ENCODE measurements at places on chromosomes 4 and X.

- no peak for DNase-seq
These were observed 14.7 kb downstream of the TMEM271 start for GRCh38 chr4:561426-561825.

DNA sequence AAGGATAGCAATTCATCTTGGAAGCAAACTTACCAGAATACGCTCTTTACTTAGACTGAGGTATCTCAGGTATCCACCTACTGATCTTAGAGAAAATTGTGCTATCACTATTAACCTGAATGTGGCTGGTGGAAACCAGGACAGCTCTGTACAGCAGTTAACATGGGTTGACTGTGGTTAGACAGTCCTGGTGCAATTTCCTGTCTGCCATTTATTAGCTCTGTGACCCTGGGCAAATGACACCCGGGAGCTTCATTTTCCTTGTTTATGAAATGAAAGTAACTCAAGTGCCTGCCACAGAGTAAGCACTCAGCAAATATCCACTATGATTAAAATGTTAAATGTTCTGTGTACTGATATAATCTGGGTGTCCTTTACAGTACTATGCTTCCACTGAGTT, 60.0 kb downstream of the SMC1A start:
- DNase-seq, result no peak

GRCh38 chr4:17657849-17658248, 43.4 kb downstream of the MED28 start:
- no peak for DNase-seq

- DNase-seq, result no peak
These were observed 149.8 kb upstream of the BOD1L1 start for GRCh38 chr4:13777341-13777740.

DNA sequence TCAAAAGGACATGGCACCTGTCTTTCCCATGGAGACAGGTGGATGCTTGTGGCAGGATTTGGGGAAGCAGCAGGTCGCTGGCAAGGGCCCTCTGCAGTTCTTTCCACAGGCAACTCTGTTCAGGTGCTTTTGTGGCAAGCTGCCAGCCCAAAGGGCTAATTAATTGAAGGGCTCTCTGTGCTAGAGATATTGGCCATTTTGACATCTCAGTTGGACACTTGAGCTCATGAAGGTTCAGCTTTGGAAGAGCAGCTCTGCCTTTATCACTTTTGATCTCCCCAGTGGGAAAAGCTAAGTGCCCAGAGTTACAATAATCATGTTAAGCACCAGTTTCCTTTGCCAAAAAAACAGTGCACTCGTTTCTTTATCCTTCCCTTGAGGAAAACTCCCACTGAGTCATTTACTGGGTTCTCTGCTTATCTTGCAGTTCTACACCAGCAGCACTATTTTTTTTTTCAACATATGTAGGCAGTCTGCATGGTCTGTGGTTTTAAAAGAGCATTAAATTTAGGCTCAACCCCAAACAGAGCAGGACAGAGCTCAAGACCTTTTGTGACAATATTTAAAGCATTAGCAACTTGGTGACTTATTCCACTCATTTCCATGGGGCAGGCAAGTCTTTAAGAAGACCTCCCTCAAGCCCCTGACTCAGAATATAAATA, 336.4 kb upstream of the RASGEF1B start:
- DNase-seq, result no peak

GRCh38 chr4:70703619-70704214, 15.4 kb downstream of the UTP3 start:
- no peak for DNase-seq

- DNase-seq, result no peak
These were observed 72.4 kb downstream of the PCDH7 start for GRCh38 chr4:30792601-30793000.

DNA sequence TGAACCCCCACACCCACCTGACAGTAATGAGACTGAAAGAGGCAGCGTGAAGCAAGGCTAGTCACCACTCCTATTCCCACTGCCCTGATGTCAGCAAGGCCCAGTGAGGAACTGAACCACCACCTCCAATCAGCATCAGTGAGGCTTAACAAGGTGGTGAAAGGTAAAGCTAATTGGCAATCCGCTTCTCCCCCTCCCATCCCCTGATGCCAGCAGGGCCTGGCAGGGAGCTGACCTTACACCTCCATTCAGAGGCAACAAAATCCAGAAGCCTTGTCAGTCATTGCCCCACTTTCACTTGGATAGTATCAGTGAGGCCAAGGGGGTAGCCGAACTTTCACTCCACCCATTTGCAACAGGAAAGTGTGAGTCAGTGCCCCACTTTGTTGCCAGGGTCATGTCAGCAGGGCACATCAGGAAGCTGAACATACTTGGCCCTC, 60.8 kb downstream of the AWAT2 start:
- no peak for DNase-seq

GRCh38 chr4:24476282-24476681, 108.1 kb downstream of the DHX15 start:
- no peak for DNase-seq

DNA sequence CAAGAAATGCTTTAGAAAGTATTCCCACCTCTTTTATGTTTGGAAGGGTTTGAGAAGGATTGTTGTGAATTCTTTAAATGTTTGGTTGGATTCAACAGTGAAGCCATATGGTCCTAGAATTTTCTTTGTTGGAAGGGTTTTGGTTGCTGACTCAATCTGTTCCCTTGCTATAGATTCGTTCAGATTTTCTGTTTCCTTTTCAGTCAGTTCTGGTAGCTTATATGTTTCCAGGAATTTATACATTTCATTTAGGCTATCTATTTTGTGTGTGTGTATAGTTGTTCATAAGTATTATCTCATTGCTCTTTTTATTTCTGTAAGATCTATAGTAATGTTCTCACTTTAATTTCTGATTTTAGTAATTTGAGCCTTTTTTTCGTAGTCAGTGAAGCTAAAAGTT, 114.4 kb downstream of the MSN start:
- DNase-seq, result no peak

GRCh38 chr4:8552581-8553205, 27.5 kb upstream of the GPR78 start:
- no peak for DNase-seq

GRCh38 chr4:129043523-129043922, 49.8 kb downstream of the SCLT1 start:
- no peak for DNase-seq

DNA sequence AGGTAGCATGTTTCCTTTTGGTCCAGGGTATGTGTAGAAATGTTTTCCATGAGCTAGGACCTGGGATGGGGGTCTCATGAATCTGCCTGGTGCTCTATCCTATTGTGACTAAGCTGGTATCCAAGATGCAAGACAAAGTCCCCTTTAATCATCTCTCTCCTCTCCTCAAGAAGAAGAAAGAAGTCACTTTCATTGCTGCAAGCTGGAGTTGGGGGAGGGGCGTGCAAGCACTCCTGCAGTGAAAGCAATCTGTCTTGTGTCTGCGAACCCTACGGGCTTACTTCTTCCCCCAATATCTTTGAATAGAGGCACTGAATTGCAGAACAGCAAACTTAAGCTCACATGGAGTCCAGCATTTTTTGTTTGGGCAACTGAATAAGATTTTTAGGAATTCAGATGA, 27.2 kb upstream of the GRPR start:
- DNase-seq, result no peak

DNA sequence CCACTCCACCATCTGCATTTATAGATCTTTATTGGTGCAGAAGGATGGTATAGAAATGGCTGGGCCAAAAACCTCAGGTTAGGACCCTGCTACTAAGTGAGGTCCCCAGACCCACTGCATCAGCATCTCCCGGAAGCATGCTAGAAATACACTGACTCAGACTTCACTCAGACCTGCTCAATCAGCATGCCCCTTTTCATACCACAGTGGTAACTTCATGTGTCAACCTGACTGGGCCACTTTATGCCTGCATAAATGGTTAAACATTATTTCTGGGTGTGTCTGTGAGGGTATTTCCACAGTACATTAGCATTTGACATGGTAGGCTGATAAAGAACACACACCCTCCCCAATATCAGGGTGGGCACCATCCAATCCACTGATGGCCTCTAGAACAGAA, 118.6 kb upstream of the VCX3B start:
- DNase-seq, result no peak

DNA sequence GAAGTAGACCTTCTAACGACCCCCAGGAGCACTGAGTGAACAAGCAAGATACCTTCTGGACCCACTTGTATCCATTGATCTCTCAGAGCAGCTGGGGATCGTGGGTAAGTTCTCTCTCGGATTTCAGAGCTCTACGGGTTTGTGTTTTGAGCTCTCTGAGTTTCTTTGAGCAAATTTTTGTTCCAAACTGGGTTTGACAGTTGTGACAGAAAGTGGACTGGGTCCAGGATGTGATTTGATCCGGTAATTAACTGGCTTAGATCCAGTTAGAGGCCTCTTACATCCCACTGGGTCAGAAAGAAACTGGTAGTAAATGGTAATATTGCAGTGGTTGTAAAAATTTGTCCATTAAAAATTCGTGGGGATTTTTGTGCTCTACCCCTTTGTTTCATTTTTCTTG, 459.2 kb downstream of the INPP4B start:
- DNase-seq, result no peak

GRCh38 chrX:112654871-112655270, 24.9 kb downstream of the LHFPL1 start:
- DNase-seq, result no peak

- no peak for DNase-seq
These were observed at the start of gene FGF16 for GRCh38 chrX:77446908-77447652. TSS of gene FGF16 (plus strand) at chrX:77447389. CDS start at chrX:77447675, 286 bp downstream.

GRCh38 chr4:8294775-8295174, 25.2 kb downstream of the HTRA3 start:
- no peak for DNase-seq

DNA sequence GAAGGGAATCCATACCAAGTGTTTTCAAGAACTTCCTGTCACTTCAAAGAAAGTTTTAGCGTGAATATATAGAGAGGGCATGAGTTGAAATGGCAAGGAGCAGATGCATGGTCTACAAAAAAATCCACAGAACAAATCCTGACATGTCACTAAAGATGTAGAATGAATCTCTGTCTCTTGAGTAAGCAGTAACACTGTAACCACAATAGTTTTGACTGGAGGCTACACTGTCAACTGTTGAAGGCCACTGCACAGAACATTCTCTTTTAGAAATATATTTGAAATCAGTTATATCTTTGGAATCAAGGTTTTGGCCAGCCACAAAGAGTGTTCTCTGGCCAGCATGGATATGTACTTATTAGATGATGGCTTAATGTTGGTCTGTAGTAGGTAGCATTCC, 83.8 kb downstream of the VCX3B start:
- DNase-seq, result no peak
